ENCODE measurements at places on chromosomes 1 and 21. TPM values are rescaled to one million over a fixed set of nuclear protein-coding genes. Genes with fewer than 3 reads are reported as not detected.

AADACL3 gene
- not detected for total RNA-seq

RGS8 gene
- not detected for total RNA-seq

EDARADD gene
- not detected for total RNA-seq

UBXN10 gene
- not detected for total RNA-seq

MCL1 gene
- 223 TPM for total RNA-seq

OR10Z1 gene
- total RNA-seq = not detected

FMO2 gene
- total RNA-seq = 0.05 TPM

S100A12 gene
- total RNA-seq = not detected

GRCh38 chr1:15279576-15280230, 32.7 kb downstream of the FHAD1 start:
- DNase-seq = no peak

DNA sequence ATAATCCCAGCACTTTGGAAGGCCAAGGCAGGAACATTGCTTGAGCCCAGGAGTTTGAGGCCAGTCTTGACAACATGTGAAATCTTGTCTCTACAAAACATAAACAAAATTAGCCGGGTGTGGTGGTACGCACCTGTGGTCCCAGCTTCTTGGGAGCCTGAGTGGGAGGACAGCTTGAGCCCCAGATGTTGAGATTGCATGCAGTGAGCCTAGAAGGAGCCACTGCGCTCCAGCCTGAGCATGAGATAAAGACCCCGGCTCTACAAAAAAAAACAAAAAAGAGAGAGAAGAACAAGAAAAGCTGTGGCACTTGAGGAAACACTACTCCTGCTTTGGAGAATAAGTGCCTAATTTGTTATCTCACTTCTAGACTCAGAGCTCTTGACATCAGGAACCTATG, 146.6 kb downstream of the GLUL start:
- DNase-seq = no peak

- no peak for DNase-seq
These were observed 3.3 kb downstream of the PTPRC start for GRCh38 chr1:198641966-198642668.

DNA sequence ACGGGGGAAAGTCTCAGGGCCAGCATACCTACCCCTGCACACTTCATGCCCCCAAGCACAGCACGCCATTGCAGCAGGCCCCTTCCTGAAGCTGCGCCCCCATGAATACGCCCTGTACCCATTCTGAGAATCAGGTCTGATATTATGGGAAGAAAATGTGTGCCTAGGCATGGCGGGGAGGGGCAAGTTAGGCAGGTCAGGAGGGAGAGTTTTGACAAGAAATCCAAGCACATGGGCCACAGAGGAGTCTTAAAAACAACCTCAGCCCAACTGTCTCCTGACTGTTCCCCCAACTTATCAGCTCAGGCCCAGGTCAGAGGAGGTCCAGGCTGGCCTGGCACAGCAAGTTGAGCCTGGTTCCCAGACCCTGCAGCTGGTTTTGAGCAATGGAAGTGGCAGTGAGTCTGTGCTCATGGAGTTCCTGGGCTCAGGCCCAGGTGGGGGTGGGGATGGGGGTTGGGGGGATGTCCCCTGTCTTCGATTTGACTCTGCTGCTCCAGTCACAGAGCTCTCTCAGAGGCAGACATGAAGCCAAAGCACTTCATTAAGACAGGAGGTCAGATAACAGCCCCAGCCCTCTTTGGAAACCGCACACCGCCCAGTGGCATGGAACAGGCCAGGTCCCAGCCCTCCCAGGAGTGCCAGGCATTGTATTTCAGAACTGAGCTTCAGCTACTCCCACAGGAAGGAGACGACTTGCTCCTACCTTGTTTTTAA, 20.6 kb upstream of the BCAR3 start:
- DNase-seq = peak; percentile 3

GRCh38 chr21:30962013-30962412, 76.3 kb downstream of the KRTAP19-8 start:
- no peak for DNase-seq

GRCh38 chr1:8627728-8628127, 189.7 kb downstream of the RERE start:
- no peak for DNase-seq

DNA sequence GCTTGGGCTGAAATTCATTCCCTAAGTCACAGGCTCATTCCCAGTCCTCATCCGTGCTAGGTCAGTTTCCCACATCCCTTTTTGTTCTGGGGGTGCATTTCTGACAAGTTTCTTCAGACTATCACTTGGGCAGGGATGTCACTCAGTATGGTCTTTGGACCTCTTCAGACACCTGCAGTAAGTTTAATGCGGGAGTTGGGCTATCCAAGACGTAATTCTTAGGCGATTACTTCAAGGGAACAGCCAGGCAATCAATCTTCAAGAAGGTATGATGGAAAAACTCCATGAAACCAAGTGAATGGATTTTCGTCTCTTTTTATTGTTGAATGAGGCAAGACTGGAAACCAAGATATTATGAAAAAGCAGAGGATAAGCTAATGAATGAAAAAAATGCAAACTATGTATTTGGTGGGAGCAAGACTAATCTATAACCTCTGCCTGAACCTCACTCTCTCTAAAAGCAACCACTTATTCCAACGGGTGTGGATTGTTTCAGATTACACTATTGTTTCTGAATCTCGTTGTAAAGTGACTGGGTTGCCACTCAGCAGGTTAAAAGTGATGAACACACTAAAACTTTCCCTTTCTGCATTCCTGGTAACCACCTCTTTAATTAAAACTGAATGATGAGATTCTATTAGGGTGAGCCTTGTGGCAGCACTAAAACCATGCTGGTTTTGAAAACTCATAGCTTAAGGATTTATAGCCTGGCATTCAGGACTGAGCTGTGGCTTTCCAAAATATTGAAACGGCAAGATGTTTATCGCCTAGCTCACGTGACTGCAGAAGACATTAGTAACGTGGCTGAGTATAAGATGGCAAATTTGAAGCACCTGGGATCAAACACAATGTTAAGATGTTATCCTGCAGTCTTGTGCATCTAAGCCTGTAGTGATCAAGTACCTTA, 1.1 kb downstream of the RASAL2 start:
- DNase-seq = peak; percentile 46

DNA sequence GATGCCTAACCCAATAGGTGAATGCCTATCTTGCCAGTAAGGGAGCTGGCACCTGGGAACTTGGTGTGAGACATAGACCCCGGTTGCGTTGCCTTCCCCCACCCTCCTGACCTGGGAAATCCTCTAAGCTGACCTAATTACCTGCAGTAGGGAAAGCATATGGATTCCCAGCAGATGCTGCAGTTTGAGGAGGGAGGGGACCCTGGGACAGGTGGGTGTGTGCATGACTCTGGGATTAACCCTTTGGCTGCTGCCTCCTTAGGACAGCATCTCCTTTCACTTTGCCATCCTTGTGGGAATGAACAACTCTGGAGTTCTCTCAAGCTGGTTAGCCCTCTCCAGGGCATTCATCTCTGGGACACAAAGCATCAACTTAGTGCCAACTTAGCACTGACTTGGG, 16.4 kb upstream of the NFASC start:
- DNase-seq = no peak

GRCh38 chr1:103122983-103123720, 14.8 kb upstream of the COL11A1 start:
- no peak for DNase-seq

GRCh38 chr1:154221278-154222001, 685 bp downstream of the UBAP2L start:
- DNase-seq = peak; percentile 59

GRCh38 chr21:16418226-16418625, 688.4 kb downstream of the USP25 start:
- peak; percentile 11 for DNase-seq

- peak; percentile 73 for DNase-seq
These were observed 52.4 kb downstream of the CHD5 start for GRCh38 chr1:6127587-6128163.

DNA sequence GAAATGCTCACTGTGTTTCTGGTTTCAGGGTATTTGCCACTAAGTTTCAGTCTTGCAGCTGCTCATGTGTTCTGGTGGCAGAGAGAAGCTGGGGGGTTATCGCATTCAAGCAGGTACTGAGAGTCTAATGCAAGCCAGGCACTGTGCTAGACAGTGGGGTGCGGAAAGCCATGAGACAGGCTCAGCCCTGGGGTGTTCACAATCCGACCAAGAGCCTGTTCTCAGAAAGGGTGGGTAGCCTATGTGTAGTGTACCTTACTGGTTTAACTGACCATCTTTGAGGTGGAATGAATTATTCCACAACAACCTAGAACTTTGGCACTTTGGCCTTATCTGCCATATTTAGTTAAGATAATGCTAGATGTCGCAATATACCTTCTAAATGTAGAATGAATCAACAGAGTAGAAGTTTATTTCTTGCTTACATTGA, 55.3 kb upstream of the ROR1 start:
- DNase-seq = no peak

- peak; percentile 47 for DNase-seq
These were observed 6.1 kb downstream of the SKI start for GRCh38 chr1:2233997-2234761.

DNA sequence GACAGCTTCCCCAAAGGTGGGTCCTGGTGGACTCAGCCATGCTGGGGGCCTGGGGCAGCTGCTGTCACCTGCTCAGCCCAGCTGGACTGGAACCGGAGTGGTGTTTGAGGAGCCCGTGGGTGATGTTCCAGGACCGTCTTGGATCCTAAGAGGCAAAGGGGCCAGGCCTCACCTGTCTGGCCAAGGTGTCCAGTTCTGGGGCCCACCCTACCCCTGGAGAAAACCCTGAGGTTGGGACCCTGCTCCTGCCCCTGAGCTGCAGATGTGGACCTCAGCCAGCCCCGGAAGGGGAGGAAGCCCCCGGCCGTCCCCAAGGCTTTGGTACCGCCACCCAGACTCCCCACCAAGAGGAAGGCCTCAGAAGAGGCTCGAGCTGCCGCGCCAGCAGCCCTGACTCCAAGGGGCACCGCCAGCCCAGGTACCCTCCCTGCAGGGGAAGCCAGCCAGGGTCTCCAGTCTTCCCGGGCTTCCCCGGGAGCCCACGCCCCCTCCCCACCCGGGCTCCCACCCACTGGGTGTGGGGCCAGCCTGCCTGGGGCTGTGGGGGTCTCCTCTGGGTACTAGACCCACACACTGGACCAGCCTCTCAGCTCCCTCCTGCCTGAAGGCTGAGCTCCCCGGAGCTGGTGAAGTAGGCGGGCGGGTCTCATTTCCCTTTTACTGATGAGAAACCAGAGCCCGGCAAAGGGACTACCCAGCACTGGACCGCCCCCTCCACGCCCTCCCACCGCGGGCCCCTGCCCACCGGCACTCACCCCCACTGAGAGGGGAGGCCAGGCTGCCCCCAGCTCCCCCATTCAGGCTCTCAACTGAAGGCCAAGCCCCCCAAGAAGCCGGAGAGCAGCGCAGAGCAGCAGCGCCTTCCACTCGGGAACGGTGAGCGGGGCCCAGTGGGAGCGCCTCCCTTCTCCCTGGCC, 1.3 kb downstream of the AIRE start:
- no peak for DNase-seq

GRCh38 chr1:119828266-119828665, 17.0 kb upstream of the REG4 start:
- no peak for DNase-seq

DNA sequence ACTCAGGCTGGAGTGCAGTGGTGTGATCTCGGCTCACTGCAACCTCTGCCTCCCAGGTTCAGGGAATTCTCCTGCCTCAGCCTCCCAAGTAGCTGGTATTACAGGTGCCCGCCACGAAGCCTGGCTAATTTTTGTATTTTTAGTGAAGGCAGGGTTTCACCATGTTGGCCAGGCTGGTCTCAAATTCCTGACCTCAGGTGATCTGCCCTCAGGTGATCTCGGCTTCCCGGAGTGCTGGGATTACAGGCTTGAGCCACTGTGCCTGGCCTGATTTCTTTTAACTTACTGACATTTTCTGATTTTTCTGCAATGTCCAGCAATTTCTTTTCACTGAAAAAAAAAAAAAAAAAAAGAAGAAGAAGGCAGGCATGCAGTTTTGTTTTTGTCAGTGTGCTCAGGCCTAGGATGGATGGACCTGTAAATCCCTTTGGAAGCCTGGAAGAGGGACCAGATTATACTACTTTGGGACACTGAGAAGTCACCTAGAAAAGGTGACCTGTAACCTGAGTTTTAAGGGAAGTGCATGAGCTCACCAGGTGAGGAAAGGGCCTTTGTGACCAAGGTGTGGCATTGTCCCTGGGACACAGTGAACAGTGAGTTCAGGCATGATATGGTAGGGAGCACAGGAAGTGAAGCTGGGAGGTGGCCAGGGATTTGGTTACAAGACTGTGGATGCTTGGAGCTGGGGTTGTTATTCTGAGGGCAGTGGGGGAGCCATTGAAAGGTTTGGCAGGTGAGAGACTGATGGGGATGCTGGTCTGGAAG, 2.7 kb upstream of the TMEM61 start:
- DNase-seq = no peak
